NCI-H2081 (cell line): ENCODE measurements at places on chromosomes 3 and 15.

- DNase-seq: no peak
Measured at GRCh38 chr3:14422016-14422963, 19.9 kb downstream of the SLC6A6 start.

DNA sequence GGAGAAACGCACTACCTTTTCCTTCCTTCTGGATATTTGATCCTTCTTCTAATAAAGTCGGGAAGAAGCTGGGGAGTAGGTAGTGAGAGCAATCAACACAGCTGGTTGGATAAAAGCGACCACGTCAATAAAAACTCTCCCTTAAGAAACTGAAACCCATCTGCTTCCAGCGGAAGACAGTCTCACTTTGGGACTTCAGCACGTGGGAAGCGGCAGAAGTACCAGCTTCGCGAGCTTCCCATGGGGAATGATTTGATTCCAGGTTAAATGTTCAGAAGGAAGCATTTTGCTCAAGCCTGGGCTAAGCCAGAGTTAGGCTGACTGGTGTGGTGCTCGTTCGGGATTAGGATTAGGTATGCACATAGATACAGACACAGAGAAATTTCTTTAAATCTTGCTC lies 262.3 kb upstream of the LYSMD4 start:
- DNase-seq: no peak

GRCh38 chr3:179163503-179163902 lies 15.3 kb downstream of the PIK3CA start:
- DNase-seq: no peak

DNA sequence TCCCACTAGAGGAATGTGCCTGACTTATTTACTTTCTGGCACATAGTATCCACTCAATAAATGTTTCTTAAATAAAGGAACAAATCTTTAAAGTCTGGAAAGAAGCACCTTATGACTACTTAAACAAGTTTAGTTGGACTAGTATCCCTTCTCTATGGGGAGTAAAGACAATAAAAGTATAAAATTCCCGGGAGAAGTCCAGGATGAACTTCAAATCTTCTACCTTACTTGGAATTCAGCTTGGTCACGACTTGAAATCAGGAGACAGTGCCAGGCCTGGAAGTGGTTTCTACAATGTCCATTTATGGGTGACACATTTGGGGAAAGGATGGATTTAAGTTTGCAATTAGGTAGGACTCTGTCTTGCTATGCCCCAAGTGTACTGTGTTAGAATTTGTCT lies 196.5 kb downstream of the NR1D2 start:
- no peak for DNase-seq

- no peak for DNase-seq
Measured at GRCh38 chr3:105108823-105109222, 257.9 kb upstream of the ALCAM start.

- peak; percentile 35 for DNase-seq
Measured at GRCh38 chr15:66142285-66142684, 111.3 kb downstream of the MEGF11 start.

GRCh38 chr3:8756671-8757070 lies 12.7 kb downstream of the OXTR start:
- DNase-seq: no peak
